ENCODE measurements at places on chromosomes 5 and 9.

GRCh38 chr5:171425596-171426244 lies 6.3 kb downstream of the FGF18 start:
- no peak for DNase-seq

DNA sequence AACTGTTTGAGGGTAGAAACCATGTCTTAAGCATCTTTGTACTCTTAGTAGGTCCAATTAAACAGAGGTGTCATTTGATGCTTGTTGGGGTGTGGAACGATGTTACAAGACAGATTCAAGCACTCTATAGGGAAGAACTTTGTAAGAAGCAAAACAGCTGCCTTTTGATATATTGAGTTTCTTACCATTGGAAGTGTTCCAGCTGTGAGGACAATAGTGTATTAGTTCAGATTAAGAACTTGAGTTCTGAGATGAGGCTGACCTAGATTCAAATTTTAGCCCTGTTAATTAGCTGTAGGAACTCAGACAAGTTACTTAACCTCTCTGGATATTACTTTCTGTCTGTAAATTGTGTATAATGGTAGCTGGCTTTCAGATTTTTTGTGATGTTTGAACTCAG lies 19.6 kb upstream of the ZNF462 start:
- no peak for DNase-seq

GRCh38 chr9:97559111-97559514 lies 57.6 kb downstream of the TMOD1 start:
- DNase-seq: no peak

- no peak for DNase-seq
Measured at GRCh38 chr5:10133830-10134229, 115.9 kb downstream of the ATPSCKMT start.

DNA sequence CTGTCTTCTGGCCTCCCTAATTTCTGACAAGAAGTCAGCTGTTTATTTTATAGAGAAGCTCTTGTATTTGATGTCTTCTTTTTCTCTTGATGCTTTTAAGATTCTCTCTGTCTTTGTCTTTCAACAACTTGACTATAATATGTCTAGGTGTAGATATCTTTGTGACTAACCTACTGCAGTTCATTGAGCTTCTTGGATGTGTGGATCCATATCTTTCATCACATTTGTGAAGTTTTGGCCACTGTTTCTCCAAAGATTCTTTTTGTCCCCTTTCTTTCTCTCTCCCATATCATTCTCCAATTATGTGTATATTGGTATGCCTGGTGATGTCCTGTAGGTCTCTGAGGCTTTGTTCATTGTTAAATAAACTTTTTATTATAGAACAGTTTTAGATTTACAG lies 16.7 kb downstream of the SPEF2 start:
- no peak for DNase-seq

GRCh38 chr9:133677126-133678010 lies 41.2 kb downstream of the DBH start:
- no peak for DNase-seq

DNA sequence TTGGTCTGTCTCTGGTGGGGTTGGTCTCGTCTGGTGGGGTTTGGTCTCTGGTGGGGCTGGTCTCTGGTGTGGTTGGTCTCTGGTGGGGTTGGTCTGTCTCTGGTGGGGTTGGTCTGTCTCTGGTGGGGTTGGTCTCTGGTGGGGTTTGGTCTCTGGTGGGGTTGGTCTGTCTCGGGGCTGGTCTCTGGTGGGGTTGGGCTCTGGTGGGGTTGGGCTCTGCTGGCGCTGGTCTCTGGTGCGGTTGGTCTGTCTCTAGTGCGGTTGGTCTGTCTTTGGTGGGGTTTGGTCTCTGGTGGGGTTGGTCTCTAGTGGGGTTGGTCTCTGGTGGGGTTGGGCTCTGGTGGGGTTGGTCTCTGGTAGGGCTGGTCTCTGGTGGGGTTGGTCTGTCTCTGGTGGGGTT lies 16.3 kb upstream of the CD74 start:
- DNase-seq: no peak

GRCh38 chr5:150527808-150528207 lies 19.9 kb downstream of the NDST1 start:
- DNase-seq: no peak

DNA sequence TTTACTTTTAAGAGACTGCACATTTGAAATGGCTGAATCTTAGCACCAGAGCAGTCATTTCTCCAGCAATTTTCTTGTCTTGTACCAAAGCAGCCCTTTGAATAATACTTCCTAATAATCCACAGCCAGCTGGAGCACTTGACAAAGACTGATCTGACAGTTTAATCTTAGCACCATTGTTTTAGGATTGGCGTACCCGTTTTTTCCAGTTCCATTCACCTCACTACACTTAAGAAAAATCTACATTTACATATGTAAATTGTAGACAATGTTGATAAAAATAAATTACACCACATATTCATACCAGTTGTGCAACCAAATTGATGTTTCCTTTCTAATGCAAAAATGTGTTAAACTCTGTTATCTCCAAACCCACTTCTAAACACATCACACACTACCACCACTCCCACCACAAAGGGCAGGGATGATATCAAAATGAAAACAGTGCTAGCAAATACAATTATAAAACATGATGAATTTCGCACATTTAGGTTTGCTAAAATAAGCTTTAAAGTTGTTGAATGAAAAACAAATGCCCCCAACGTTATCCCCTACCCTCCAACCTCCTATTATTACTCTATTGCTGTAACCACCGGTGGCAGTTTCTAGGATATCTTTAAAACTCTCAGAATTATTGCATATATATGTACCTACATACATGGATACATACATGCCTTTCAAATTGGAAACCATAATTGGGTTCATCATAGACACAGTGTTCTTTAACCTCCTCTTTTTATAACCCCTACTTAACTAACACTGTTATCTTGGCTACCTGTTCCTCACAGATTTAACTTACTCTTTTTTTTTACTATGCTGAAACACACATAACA lies 21.5 kb downstream of the SERINC5 start:
- no peak for DNase-seq

GRCh38 chr5:135227064-135228022 lies 171.7 kb downstream of the MACROH2A1 start:
- no peak for DNase-seq
